ENCODE measurements at places on chromosomes 4 and X. TPM values are rescaled to one million over a fixed set of nuclear protein-coding genes. Genes with fewer than 3 reads are reported as not detected.

MAGEA8 gene
- not detected for polyA plus RNA-seq

IL9R gene
- 0.06 TPM for polyA plus RNA-seq

PYURF gene
- 34.9 TPM for polyA plus RNA-seq

RTL9 gene
- 0.18 TPM for polyA plus RNA-seq

GAB3 gene
- 0.82 TPM for polyA plus RNA-seq

HDAC6 gene
- 22.5 TPM for polyA plus RNA-seq

NKX6-1 gene
- polyA plus RNA-seq = 0.02 TPM

ANAPC4 gene
- polyA plus RNA-seq = 16.1 TPM

PRPS2 gene
- 20.0 TPM for polyA plus RNA-seq

ADH7 gene
- not detected for polyA plus RNA-seq

TAB3 gene
- polyA plus RNA-seq = 8.6 TPM

BRS3 gene
- not detected for polyA plus RNA-seq

HERC5 gene
- 0.20 TPM for polyA plus RNA-seq

TNIP2 gene
- 32.5 TPM for polyA plus RNA-seq

SAT1 gene
- 76.0 TPM for polyA plus RNA-seq

NPY2R gene
- not detected for polyA plus RNA-seq

CLNK gene
- polyA plus RNA-seq = not detected

GABRA4 gene
- polyA plus RNA-seq = not detected

PJA1 gene
- 20.2 TPM for polyA plus RNA-seq

SPP1 gene
- polyA plus RNA-seq = 5.4 TPM

All from BJ (cell line).